ENCODE measurements at places on chromosomes 4 and X.
A peak's percentile ranks its signal among the peaks of the same experiment; 100 is the strongest.

DNA sequence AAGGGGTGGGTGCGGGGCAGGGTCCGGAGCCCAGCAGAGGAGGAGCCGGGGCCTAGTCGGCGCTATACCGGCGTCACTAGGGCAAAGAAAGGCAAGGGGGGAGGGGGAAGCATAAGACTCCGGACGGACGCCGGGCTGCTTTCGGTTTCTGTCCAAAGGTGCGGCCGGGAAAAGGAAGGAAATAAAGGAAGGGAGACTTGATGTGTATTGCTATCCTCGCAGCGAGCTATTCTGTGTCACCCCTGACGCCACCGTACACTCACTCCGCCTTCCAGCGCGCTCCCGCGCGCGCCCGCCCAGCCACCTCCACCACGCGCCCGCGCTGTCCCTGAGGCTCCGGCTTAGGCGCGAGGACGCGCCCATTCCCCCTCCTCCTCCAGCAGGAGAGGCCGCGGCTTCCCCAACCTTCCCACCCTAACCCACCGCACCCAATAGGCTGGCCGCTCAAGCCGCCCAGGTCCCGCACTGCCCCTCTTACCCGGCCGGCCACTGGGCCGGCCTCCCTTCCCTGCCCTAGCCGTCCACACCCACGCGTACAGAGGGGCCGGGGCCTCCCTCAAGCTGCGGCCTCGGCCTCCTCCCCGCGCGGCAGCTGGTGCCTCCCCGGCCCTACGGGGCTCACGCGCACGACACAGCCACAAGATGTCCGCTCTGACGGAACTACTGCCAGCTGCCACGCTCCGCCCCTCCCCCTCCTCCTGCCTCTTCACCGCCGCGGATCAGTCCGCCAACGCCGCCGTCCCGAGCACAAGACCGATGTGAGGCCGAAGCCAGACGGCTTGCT lies at the start of gene UBE2D3:
TSS of gene UBE2D3 (minus strand) at position 662 of the 784 bp plus-strand sequence. CDS start 1,043 bp downstream, outside the sequence.
- peak; percentile 94 for DNase-seq

- no peak for DNase-seq
Measured at GRCh38 chr4:62394766-62395165, 1194.6 kb downstream of the ADGRL3 start.

GRCh38 chrX:30822764-30823163 lies 66.3 kb downstream of the TAB3 start:
- no peak for DNase-seq

- no peak for DNase-seq
Measured at GRCh38 chr4:125355791-125356190, 41.0 kb downstream of the FAT4 start.

- DNase-seq, result no peak
Measured at GRCh38 chrX:107146670-107147069, 28.0 kb upstream of the RBM41 start.

GRCh38 chr4:29653221-29653620 lies 1066.9 kb upstream of the PCDH7 start:
- no peak for DNase-seq

GRCh38 chr4:43932448-43932847 lies 516.2 kb downstream of the KCTD8 start:
- no peak for DNase-seq

DNA sequence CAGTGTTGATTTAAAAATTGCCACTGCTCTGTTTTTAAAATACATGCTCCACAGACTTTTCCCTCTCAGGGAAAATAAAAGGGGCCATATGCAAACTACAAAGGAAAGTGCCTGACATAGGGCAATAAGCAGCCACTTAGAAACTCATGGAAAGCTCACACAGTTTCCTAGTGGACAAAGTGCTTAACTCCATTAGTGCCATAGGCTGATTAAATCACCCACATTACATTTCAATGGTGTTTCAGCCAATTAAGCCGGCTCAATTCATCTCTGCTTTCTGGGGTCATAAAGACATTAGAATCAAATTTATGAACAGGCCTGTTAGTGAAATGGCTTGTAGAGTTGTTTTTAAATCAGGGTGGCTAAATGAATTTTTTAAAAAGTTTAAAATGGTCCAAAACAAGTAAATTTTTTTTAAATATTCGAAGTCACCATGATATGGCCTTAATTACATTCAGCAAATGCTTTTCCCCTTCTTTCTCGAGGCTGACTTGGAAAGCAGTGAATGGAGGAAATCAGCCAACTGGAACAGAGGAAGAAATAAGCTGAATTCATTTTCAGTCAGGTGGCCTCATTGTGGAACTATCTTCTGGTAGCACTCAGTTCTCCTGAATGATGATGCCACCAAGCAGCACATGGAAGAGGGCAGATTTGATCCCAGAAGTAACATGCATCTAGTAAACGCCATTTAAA lies 2305.1 kb upstream of the AGA start:
- no peak for DNase-seq

GRCh38 chr4:163748449-163748848 lies 254.0 kb downstream of the TMA16 start:
- no peak for DNase-seq

DNA sequence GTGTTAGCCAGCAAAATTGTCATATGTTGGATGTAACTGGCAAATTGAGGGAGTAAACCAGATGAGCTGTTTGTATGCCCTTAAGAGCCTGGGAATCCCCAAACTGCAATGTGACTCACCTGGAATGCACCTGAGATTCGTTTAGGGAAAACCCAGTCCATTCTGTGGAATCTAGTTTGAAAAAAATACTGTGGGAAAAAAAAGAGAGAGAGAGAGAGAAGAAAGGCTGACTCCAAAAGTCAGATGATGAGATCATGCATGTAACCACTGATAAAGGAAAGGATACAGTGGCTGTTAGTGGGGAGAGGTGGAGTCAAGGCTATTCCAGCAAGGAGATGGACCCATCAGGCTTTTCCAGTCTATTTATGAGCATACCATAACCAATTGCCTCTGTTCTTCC lies 48.5 kb downstream of the SLC9A7 start:
- no peak for DNase-seq

DNA sequence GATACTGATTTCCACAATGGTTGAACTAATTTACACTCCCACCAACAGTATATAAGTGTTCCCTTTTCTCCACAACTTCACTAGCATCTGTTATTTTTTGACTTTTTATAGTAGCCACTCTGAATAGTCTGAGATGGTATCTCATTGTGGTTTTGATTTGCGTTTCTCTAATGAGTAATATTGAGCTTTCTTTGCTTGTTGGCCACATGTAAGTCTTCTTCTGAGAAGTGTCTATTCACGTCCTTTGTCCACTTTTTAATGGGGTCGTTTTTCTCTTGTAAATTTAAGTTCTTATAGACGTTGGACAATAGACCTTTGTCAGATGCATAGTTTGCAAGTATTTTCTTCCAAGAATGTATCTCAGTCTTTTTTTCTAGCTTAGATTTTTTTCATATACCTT lies 10.0 kb downstream of the FBXW7 start:
- no peak for DNase-seq

DNA sequence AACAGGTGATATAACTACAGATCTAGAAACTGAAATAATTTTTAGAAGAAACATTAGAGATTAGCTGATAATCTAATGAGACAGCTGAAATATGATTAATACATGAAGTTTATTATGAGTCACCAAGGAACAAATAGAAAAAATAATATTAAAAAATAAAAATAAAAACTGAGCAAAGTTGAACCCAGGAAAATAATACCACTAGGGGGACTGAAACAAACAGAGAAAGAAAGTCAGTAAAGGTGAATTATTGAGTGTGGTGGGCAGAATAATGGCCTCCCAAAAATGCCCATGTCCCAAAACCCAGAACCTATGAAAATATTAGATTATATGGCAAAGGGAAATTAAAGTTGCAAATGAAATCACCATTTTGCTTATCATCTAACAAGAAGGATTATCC lies 820.7 kb upstream of the INTU start:
- no peak for DNase-seq

DNA sequence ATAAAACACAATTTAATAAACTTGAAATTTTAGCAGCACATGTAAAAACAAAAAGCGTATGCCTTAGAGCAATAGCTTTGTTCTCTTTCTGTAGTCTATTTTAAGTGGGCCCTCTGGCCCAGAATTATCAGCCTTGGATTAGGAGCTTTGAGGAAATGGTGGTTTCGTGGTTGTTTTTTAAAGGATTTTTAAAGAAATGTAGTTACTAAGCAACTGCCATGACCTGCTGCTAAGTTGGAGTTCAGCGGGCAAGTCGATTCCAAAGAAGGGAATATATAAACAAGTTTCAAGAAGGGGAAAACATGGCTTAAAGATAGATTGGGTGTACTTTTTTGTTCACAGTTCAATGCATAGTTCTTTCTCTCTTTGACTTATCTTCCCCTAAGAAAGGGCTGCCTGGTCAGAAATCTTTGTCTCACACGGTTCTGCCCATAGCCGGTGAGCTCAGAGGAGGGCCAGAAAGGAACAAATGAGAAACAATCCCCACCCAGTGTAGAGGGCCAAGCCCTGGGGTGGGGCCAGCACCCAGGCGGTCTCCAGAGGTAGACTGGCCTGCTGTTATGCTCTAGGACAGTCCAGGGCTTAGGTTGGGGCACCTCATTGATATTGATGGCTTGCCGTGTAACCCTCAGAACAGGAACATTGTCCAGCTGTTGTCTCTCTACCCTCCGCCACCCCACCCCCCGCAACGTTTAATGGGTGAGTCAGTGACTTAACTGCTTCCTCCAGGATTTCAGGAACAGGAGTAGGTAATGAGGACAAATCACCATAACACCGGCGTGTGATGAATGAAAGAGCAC lies 32.5 kb downstream of the DLG3 start:
- DNase-seq, result peak; percentile 15

DNA sequence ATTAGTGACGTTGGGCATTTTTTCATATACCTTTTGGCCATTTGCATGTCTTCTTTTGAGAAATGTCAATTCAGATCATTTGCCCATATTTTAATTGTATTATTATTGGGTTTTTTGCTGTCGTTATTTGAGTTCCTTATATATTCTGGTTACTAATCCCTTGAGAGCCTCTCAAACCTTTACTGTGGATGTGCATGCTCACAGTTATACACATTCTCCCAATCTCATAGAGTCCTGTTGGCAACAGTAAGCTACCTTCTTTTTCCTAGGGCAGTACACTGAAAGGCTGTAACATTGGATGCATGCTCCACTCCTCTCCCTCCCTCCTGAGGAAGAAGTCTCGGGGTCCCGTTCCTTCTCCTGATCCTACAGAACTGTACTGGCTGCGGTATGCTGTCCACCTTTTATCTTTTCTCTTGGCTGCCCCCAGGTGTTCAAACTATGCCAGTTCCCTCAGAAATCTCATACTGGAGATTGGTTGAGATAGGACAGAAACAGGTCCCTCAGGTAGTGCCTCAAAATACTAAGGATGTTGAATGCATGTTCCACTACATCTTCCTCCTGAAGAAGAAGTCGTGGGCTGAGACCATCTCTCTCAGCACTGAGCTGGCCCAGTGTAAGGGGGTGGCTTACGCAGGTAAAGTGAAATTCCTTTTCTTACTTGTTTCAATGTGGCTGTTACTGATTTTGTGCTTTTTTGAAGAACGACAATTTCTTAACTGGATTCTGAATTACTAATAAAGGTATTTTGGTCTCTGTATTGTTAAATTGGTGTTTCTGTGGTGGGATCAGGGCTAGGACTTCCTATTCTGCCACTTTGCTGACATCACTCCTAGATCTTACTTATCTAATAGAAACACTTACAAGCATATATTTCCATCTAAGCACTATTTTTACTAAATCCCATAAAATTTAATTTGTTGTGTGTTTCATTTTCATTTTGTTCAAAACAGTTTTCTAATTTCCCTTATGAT lies 145.4 kb upstream of the HUWE1 start:
- DNase-seq, result peak; percentile 42

DNA sequence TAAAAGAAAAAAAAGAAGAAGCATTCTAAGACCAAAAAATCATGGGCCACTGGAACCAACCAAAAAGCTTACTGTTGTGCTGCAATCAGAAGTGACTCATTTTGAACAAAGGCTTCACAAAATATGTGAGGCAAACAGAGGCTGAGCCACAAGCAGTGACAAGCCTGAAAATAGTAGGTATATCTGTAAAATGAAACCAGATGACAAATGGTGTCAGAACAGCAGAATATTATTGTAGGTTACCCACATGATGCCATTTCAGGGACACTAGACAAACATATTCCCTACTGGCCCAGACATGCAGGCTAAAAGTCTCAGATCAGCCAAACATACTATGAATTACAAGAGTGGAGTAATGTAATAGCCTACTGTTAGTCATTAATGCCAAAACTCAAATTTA lies 1301.8 kb upstream of the DIAPH2 start:
- DNase-seq, result no peak

- DNase-seq, result no peak
Measured at GRCh38 chr4:55351824-55352223, 5.8 kb downstream of the SRD5A3 start.

- DNase-seq, result no peak
Measured at GRCh38 chr4:87213421-87214075, 6.9 kb downstream of the KLHL8 start.

GRCh38 chr4:145083891-145084605 lies 13.9 kb downstream of the ANAPC10 start:
- no peak for DNase-seq

DNA sequence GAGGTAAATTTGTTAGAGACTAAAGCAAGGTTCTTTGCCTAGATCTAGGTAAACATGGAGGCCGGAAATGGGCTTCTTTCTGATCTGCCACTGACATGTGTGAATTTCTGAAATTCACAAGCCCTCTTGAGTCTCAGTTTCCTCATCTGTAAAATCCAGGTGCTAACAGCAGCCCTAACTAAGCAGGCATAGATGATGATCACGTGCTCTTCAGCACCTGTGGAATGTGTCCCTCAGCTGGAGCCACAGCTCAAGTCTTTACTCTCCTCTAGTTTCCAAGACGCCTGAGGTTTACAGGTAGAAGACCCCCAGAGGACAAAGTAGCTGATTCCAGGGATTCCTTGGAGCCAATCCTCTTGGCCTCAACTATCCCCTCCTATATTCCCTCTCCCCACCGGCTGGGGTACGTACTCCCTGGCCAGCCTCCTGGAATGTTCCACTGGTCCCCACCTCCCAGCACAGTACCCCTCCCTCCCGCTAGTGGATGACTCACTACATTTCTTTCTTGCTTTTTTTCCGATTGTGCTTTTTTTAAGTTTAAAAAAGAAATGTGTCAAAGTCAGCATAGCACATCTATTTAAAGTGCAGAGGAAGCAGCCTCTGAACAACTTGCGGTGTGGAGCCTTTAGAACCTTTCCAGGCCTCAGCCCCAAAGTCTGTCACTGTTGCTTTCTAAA lies 98.4 kb downstream of the PHKA2 start:
- no peak for DNase-seq

GRCh38 chr4:93132631-93133030 lies 695.9 kb upstream of the ATOH1 start:
- no peak for DNase-seq

DNA sequence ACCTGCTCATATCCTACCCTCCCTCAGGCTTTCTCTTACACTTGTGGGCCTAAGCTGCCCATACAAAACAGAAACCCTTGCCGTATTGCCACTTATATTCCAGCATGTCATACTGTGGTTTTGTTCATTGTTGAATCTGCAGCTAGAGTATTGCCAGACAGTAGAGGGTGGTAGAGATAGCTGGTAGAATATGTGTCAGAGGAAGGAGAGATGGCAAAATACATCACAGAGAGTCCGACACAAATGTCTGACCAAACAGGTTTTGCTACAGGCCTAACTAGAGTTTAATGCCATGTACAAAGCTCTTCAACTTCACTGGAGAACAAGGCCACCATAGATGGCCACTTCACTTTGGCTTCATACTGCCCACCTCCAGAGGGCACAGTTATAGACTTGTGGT lies 160.1 kb downstream of the EFHC2 start:
- no peak for DNase-seq
